ENCODE measurements at places on chromosomes 5 and 9. TPM values are rescaled to one million over a fixed set of nuclear protein-coding genes. Genes with fewer than 3 reads are reported as not detected.

GRCh38 chr9:90921104-90921503 is 119.5 kb downstream of the SYK start:
- DNase-seq = no peak

DNA sequence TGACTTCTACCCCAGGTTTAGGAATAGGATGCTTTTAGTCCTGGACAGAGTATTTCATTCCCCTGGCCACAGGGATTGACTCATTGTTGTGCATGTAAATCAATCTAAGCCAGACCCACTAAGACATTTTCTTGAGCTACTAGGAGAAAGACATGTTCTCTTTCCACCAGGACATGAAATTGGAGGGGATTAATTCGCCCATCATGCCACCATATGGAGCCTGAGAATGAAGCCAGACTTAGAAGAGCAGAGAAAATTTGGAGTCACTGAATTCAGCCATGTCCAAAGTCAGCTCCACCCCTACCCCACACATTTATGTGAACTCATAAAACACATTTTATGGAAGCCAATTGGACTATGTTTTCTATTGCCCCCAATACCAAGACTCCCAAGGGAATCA is 322.5 kb downstream of the NFIB start:
- no peak for DNase-seq

The IFNA8 gene
- total RNA-seq = not detected

DNA sequence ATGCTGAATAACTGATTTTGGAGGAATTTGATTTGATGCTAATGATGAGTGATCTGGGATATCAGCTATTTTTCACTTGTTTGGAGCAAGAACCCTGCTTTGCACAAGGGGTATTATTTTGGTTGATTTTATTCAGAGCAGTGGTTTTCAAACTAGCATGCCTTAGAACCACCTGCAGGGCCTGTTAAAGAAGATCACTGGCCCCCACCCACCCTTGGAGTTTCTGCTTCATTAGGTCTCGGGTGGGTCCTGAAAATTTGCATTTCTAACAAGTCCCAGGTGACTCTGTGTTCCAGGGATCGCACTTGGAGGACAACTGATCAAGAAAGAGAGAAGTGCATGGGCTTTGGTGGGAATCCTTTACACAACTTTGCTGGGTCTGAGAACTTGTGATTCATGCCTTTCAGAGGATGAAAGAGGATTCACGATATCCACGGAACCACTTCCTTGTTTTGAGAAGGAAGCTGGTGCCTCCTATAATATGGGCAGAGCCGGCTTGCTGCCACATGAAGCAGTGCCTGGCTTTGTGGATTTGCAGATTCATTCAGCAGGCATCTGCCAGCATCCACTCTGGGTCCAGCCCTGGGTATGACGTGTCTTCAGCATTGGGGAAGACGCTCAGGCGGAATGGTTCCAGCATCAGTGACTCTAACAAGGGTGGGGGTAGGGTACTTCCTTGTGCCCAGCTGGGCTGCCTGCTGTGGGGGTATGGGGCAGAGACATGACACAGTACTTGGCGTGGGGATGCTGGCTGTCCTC is 106.6 kb upstream of the PITX1 start:
- DNase-seq = no peak

GRCh38 chr5:180080486-180081280 is 9.1 kb upstream of the RNF130 start:
- no peak for DNase-seq

The GPX3 gene
- 460 TPM for total RNA-seq

- DNase-seq = no peak
Observed at GRCh38 chr9:35714123-35714522, 17.9 kb downstream of the TLN1 start.

The CEL gene
- total RNA-seq = 1.4 TPM

The SH3GL2 gene
- 0.73 TPM for total RNA-seq

Measured in mucosa of descending colon (tissue), 3 donors.